ENCODE measurements at places on chromosomes 12 and 14.

- DNase-seq: no peak
These were observed 588 bp upstream of the TWF1 start for GRCh38 chr12:43806737-43807072.

- DNase-seq: no peak
These were observed 501 bp downstream of the C1R start for GRCh38 chr12:7091660-7092228.

DNA sequence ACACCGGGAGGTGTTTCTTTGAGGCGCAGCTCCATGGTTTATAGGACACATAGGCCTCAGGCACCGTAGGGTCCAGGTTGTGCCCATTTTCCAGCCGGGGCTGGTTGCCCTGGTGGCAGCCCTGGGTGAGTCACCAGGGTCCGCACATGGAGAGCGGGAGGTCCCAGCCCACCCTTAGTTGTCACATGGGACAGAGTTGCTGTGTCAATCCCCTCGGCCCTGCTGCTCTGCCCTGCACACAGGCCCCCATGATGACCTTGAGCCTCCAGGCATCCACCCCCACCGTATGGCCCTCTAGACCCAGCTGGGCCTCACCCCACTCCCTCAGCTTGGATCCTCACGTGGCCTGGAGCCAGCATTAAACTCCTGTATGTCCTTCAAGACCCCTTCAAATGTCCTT lies 7.7 kb downstream of the TRMT61A start:
- no peak for DNase-seq

GRCh38 chr14:20934148-20934762 lies 21.0 kb upstream of the RNASE2 start:
- DNase-seq: no peak

DNA sequence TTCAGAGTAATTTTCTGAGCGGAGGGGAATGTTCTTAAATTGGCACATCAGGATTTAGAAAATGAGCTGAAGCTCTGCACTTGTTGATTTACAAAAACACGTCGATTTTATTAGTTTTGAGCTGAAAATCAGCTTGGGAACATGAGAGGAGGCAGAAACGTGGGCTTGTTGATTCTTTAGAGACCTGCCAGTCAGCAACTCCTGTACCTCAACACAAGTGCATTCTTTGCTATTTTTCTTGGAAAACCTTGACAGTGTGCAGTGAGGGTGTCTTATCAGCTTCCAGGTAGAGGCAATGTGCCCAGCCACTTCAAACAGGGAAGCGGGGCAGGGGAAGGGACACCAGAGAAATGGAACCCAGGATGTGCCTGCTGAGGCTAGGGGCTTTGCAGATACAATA lies 102.8 kb upstream of the COCH start:
- DNase-seq: no peak

DNA sequence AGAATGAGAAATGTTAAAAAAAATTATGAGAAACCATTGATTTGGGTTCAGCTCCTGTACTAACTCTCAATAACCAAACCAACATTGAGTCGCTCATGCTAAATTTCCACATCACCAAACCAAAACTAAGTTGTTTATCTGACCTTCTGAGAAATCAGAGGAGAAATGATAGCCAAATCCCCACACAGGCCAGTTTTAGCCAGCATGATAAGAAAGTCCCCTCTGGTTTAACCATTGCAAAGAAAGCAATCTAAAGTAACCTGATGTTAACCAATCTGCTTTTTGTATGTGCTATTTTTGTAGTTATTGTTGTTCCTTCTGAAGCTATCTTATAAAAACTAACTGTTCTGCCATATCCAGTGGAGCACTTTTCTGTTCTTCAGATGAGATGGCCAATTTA lies 599.7 kb downstream of the SLC16A7 start:
- no peak for DNase-seq

DNA sequence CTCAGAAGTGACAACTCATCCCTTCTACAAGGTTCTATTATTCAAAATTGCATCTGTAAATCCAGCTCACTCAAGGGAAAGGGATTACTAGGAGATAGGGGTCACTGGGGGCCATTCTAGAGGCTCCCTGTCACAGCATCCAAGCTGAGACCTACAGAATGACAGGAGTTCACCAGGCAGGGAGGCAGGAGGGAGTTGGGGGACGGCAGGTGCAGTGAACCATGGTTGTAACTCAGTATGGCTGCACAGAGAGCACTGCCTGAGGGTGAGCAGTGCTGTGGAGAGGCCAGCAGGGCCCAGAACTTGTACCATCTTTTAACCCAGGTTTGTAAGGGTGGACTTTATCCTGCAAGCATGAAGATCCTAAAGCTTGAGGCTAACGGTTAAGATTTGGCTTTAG lies 37.9 kb upstream of the SINHCAF start:
- DNase-seq: no peak

- DNase-seq: no peak
These were observed 2.9 kb downstream of the KRT2 start for GRCh38 chr12:52649066-52649465.

GRCh38 chr12:5392961-5393360 lies 38.9 kb upstream of the NTF3 start:
- DNase-seq: no peak

DNA sequence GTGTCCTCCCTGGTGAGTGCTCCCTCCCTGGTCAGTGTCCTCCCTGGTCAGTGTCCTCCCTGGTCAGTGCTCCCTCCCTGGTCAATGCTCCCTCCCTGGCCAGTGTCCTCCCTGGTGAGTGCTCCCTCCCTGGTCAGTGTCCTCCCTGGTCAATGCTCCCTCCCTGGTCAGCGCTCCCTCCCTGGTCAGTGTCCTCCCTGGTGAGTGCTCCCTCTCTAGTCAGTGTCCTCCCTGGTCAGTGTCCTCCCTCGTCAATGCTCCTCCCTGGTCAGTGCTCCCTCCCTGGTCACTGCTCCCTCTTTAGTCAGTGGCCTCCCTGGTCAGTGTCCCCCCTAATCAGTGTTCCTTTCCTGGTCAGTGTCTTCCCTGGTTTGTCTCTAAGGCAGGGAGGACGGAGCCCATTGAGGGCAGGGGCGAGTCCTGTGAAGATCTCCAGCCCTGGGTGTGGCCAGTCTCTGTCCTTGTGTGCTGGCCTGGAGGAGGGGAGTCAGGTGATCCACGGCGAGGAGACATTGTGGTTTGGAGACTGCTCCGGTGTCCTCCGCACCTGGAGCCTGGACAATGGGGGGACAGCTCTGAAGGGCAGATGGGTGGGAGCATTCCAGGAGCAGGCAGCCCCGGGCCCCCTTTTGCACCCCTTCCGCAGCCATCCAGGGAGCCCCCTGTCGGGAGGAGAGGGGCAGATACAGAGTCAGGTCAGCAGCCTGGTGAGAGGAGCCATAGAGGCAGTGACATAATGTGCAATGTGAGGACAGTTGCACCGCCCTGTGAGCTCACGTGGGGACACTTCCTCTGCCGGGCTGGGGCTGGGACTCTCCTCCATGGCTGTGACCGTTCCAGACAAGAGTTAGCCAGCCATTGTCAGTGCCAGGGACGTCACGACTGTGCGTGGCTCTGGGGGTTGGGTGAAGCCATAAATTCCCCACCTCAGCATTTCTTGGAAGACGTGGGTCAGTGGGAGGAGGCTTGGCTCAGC lies 93.4 kb downstream of the ADGRD1 start:
- no peak for DNase-seq

DNA sequence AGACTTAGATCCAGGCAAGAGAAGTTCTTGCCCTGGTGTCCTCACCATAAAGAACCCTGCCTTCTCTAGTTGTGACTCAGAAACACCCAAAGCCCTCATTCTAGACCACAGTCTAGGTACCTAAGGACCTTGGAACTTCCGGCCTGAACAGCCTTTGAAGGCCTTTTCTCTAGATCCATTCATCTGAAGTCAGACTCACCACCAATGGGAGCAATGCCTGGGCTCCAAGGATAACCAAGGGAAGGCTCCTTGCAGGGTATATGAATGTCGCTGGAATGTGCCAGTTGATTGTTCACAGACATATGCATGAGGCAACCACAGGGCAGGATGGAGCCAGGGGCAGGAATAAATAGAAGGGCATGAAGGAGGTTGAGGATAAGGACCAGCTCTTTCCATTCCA lies 86.3 kb downstream of the PLCZ1 start:
- DNase-seq: no peak

- no peak for DNase-seq
These were observed 50.0 kb upstream of the EVL start for GRCh38 chr14:100015251-100015655.

- DNase-seq: no peak
These were observed 20.5 kb downstream of the WBP11 start for GRCh38 chr12:14782756-14783155.

DNA sequence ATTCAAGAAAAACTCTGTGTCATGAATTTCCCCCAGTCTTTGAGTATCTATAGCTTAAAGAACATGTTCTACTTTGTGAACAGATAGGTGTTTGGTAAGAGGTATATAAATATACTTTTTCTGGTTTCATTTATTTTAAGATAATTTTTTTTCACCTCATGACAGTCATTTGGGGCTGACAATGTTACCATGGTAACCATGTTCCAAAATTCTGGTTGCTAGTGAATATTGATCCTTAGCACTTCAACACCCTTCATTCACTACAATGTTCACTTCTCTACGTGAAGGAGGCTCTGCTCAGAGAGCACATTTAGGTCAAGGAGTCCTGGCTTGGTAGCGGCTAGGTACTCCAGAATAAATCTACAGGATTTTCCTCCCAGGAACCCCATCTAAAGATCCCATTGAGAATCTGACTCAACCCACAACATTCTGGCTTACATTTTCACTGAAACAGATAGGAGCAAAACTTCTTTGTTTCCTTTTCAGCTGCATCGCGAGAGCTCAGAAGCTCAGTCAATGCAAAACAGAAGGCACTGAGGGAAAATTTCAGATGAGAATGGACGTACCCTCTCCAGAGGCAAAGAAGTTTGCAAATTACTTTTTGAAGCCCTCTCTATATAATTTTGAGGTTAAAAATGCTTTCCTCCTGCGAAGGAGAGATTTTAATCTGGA lies 93.6 kb downstream of the ARF6 start:
- no peak for DNase-seq

DNA sequence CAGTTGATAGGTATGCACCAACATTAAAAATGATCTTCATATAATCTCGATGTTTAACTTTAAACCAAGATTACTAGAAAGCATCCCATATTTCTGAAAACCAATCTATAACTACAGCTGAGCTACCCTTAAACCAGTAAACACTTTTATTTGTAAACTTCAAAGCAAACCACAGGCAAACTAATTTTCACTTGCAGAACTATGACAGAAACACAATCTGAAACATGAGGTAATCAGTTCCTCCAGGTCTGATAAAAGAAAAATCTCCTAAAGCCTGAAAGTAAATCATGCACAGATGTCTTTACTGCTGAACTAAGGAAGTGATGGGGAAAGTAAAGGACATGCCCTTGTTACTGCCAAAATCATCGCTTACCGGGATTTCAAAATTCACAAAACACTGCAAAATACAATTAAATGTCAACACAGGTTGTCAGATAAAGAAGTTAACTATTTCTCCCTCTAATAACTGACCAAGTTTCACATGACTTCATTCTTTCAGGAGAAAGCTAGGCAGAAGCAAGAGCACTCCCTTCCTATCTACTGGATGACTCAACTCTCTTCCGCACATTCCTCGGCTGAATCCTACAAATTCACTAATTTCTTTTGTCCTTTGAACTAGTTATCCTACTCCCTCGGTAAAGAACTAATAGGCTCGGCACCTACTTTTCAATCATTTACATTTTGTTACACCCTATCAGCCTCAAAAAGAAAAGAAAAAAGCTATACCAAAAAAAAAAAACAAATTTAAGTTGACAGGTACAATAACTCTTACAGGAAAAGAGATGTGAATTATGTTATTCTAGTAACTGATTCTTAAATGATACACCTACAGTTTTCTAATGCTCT lies 1.4 kb downstream of the EEA1 start:
- peak; percentile 7 for DNase-seq

DNA sequence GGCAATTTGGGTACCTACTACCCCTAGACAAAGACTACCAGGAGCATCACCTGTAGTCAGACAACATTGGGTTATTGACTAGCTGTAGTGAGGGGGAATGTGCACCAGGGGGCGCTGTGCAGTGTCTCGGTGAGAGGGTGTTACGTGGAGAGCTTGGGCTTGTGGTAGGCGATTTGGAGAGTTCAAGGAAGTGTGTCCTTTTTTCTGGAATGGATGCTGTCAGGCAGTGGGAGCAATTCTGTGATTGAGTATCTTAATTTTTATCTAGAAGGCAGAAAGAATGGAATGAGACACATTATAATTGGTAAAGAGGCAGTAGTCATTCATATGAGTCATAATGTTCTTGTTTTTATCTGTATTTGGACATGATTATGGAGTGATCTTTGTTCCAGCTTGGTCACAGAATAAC lies 187.7 kb downstream of the GALC start:
- no peak for DNase-seq

DNA sequence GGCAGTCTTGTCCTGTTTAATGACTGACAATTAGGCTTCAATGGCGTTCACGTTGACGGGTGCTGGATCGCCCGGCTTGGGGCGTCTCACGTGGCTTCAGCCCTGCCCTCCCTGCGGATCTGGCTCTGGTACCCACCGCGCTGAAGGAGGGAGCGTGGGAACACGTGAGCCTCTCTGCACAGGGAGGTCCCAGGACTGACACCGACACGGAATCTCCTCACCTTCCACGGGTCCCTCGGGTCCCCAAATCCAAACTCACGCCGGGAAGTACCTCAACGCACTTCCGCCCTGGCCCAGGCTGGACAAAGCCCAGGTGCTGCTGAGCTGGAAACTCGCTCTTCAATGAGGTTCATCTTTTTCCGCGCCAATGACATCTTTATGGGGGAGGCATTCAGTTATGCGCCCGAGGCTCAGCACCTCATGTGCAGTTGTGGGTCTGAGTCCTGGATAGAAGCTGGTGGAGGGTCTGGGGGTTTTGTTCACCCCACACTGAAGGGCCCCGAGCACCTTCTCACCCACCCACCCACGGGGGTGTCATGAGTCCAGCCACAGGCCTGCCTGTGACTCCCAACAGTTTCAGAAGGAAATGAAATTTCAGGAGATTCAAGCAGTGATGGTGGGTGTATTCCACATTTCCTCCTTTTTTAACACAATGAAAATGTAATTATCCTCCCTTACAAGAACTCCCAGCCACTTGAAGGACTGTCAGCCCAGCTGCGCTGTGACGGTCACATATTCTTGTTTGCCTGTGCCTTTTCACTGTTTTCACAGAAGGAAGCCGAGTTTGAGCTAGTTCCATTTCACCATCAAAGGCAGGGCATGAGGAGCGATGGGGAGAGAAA lies 251.7 kb upstream of the SFSWAP start:
- DNase-seq: no peak

Measured in T-helper 2 cell (primary cell).